CD4-positive, alpha-beta T cell treated with Interleukin-15 for 4 hours (primary cell): ENCODE measurements at places on chromosomes 7 and 10.

GRCh38 chr7:16465469-16466361 is at the start of gene SOSTDC1:
SOSTDC1 (minus strand) TSS chr7:16465738; CDS start chr7:16465668, 70 bp downstream.
- DNase-seq = no peak

DNA sequence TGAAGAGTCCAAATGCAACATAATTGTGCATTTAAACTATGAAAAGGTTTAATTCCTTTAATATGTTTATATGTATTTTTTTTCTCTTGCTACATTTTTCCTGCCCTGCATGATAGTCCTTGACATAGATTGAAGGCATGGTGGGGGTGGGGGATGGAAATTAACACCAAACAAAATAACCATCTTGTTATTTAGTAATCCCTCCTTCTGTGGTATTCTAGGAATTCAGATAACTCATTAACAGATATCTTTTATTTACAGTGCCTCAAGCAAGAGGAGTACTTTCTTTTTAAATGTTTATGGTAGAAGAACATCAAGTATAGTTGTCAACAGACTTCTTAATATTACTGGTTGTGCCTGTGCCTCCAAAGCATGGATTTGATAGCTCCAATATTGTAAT is 337.6 kb upstream of the SEMA3A start:
- DNase-seq = no peak

GRCh38 chr10:73553761-73554160 is 37.4 kb downstream of the USP54 start:
- DNase-seq = no peak

DNA sequence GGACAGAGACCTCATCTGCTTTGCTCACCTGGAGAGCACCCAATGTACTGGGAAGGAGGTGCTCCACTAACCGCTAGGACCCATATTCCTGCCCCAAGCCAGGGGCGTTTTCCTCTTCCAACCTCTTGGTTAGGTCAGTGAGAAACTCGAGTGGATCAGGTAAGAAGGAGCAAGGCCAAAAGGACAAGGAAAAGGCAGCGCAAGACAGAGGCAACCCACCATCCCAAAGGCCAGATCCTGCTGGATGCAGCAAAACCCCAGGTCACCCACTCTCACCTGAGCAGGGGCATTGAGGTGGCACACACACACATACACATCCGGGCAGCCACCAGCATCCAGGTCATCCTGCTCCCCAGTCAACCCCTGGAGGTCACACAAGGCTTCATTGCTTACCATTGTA is 105.1 kb downstream of the GRID1 start:
- DNase-seq = no peak
